ENCODE measurements at places on chromosomes 1 and 21. TPM values are rescaled to one million over a fixed set of nuclear protein-coding genes. Genes with fewer than 3 reads are reported as not detected.

ZBTB21 gene
- 7.5 TPM for total RNA-seq

RPE65 gene
- total RNA-seq = not detected

SEMA6C gene
- total RNA-seq = 0.91 TPM

SUSD4 gene
- 48.3 TPM for total RNA-seq

ARTN gene
- total RNA-seq = 0.68 TPM

CELA3A gene
- not detected for total RNA-seq

OR2W3 gene
- total RNA-seq = not detected

FMN2 gene
- total RNA-seq = not detected

PGBD5 gene
- under 0.01 TPM for total RNA-seq

SYT11 gene
- total RNA-seq = 5.3 TPM

SERTAD4 gene
- 6.9 TPM for total RNA-seq

OSCP1 gene
- 4.3 TPM for total RNA-seq

GRCh38 chr1:169698976-169699375, 12.4 kb downstream of the SELL start:
- DNase-seq = no peak

- DNase-seq = no peak
Observed at GRCh38 chr1:41391834-41392527, 30.7 kb downstream of the FOXO6 start.

GRCh38 chr1:183807549-183808168, 2.7 kb downstream of the RGL1 start:
- DNase-seq = no peak

DNA sequence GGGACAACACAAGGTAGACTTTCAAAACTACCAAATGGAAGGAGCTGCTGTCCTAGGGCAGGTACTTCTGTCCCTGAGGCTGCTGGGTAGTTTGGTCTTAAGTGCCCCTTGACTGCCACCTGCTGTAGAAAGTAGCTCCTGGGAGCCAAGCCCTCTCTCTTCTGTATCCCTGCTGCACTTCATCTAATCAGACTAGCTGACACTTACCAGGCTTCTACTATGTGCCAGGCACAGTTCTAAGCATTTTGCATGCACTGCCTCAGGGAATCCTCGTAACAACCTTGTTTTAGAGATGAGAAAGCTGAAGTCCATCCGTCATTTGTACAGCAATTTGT, 15.9 kb upstream of the SRSF4 start:
- no peak for DNase-seq

DNA sequence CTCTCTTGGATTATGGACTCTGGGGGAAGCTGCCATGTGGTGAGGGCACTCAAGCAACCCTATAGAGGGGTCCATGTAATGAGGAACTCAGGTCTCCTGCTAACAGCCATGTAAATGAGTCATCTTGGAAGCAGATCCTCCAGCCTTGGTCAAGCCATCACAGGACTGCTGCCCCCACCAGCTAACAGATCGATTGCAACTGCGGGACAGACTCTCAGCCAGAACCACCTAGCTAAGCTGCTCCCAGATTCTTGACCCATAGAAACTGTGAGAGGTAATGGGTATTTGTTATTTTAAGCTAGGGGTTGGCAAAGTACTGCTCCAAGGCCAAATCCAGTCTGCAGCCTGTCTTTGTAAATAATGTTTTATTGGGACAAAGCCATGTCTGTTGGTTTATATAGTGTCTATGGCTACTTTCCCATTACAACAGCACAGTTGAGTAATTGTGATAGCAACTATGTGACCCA, 27.6 kb upstream of the MAP3K7CL start:
- DNase-seq = no peak

GRCh38 chr1:205071028-205071409, 13.2 kb downstream of the TMEM81 start:
- DNase-seq = no peak

- no peak for DNase-seq
Observed at GRCh38 chr1:202659974-202660373, 50.3 kb downstream of the SYT2 start.

DNA sequence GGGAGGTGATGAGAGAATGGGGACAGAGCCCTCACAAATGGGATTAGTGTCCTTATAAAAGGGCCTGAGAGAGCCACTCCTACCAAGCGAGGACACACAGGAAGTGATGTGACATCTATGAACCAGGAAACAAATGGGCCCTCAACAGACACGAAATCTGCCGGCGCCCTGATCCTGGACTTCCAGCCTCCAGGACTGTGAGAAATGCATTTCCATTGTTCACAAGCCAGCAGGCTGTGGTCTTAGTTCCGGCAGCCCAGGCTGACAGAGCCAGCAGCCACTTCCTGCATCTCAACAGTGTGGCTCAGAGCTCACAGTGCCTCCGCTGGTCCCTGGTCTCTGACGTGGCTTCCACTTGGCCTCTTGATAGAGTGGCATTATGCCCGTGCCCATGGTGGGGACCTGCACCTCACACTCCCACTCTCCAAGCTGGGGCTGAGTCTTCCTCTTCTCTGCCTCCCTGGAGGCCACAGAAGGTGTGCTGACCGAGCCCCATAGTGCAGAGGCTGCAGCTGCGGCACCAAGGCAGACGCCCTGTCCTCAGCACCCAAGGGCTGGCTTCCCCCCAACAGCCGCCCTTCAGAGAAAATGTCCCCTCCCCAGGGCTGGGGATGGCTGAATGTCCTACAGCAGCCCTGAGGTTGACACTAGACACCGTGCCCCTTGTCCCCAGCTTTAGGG, 44.9 kb downstream of the ACOT7 start:
- DNase-seq = no peak

- no peak for DNase-seq
Observed at GRCh38 chr1:15681349-15682292, 2.5 kb upstream of the PLEKHM2 start.

DNA sequence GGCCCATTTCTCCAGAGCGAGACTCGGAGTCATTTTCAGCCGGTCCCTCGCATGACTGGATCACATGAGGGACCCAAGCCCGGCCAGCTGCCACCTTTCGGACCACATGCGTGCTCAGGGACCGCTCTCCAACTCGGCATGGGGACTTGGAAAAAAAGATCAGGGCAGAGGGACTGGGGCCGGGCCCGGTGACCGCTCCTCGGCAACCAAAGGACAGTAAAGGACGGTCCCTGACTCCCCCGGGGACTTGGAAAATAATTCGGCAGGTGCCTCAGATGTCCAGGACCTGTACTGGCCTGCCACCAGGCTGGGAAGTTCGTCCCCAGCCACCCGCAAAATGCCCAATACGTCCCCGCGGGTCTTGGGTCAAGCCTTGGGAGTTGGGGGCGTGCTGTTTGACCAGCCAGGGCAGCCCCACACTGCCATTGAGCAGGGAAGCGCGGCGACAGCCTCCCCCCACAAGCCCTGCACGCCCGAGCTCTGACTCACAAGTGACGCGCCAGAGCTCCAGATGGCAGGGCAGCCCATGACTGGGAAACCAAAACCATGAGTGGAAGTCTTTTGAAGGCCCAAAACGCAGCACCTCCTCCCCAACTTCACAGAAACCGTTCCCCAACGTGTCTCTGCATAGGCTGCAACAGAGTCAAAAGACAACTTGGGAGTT, 134.5 kb downstream of the LIPI start:
- no peak for DNase-seq

DNA sequence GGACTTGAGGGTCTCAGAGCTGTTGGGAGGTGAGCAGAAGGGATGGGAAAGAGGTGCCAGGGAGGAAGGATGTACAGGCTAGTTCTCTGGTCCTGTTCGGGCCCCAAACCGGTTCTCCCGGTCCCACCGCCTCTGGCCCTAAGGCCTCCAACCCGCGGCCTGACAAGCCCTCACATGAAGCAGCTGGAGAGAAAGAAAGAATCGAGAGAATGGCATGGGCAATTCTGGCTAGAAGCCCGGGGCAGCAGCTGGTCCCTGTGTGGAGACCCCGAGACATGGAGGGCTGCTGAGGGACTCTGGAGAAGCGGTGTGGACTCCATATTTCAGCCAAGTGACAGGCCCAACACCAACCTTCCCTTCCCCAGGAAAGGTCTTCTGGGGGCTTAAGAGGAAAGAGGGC, 730 bp downstream of the CDC42SE1 start:
- DNase-seq = no peak

DNA sequence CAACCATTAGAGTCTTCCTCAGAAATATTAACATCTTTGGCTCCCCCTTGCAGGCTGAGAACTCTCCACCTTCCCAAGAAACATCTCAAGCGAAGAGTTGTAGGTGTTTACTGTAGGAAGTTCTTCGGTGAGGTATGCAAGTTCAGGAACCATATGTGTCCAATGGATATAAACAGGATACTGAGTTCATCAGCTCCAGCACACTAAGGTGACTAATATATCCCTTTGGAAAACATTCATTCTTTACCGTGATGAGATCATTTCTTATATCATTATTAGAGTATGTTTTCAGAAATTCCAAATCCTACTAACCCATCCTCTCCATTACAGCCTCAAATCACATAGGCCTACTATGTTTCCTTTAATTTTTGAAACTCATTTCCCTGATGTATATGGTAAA, 37.3 kb upstream of the PRMT6 start:
- DNase-seq = no peak

DNA sequence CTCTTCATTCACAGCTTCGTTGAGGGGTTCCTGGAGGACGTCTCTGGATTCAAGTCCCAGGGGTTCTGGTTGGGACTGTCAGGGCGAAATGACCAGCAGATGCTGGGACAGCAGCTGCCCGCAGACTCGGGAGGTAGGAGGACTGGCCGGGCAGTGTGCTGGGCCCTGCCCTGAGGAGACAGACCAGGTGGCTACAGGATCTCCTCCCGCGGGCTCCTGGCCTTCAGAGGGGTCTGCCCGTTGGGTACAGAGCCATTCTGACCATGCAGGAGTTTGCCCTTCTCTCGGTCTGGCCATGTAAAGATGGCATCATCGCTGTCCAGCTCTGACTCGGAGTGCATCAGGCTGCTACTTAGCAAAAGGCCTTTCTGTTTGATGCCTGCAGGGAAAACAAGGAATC, 122.5 kb downstream of the KIAA0319L start:
- no peak for DNase-seq

DNA sequence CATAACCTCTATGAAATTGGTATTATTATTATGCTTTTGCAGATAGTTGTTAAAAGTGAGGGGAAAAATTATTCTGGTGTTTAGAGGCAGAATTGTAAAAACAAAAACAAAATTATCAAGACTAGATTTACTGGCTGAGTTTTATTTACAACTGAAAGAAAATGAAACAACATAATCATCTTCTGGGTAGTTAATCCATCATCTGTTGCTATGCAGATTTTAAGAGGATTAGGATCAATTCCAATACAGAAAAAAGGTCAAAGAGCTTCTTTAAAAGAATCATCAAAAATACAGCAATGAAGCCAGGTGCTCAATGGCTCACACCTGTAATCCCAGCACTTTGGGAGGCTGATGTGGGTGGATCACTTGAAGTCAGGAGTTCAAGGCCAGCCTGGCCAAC, 8.3 kb downstream of the GOLT1A start:
- DNase-seq = no peak

DNA sequence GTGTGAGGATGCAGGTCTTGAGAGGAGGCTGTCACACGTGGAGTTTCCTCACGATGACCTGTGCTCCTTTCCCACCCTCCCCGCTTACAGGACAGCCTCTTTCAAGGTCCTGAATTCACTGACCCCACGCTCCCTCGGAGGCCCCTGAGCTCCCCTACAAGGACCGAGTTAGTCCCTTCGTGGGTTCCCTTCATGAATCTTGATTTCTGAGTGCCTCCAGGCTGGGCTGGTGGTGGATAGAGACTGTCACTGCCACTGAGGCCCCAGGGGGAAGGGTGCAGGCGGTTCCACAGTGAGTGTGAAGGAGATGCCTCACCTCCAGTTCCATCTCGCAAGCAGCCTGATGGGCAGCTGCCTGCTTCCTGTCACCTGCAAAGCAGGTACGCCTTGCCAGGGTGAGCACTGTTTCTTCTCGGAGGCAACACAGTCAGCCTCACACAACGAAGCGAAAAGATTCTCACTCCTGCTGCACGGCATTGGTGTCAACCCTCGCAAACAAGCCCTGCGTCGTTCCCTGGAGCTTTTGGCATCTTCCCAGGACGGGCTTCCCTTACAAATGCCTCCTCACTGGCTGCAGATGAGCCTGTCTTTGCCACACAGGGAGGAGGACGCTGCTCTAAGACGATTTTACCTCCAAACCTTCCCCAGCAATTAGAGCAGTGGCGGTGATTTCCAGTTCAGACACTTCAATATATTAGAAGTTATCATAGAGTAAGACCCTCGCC, 26.7 kb upstream of the PCP4 start:
- DNase-seq = no peak

GRCh38 chr1:229068270-229068987, 202.5 kb upstream of the RAB4A start:
- DNase-seq = no peak

DNA sequence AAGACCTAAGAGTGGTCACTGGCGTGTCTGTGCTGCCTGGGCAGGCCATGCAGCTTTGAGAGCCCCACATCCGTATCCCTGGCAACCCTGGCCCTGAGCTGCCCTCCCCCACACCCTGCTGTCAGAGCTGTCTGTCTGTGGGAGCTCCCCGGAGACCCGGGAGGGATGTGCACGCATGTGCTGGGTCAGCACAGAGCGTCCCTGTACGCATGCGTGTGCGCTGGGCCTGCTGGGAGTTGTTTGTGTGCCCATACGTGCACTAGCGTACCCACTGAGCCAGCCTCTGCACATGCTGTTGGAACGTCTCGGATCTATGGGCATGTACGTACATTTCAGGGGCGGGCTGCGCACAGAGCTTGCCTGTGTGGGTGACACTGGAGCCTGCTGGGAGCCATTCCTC, 89.3 kb downstream of the EPHB2 start:
- DNase-seq = no peak

DNA sequence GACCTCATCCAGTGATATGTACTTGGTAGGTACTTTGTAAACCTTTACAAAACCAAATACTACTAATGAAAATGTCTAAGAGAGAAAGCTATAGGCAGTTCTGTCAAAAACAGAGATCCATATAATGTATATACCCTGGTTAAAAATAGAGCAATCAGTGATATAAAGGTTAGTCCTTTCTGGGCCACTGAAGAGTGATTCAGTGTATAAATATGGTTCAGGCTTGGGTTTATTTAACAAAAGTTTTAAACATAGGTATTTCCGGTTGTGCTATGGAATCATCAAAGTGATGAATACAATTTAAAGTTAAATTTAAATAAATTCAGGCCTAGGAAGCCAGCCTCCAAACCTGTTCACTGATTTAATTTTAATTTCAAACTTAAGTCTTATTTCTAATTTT, 108.4 kb upstream of the DMRTA2 start:
- DNase-seq = no peak

GRCh38 chr1:201383647-201384405, 6.3 kb upstream of the TNNT2 start:
- DNase-seq = no peak

- DNase-seq = no peak
Observed at GRCh38 chr1:121566346-121566745, 381.6 kb downstream of the SRGAP2C start.

- no peak for DNase-seq
Observed at GRCh38 chr1:70353601-70354331, 756 bp downstream of the ANKRD13C start.

DNA sequence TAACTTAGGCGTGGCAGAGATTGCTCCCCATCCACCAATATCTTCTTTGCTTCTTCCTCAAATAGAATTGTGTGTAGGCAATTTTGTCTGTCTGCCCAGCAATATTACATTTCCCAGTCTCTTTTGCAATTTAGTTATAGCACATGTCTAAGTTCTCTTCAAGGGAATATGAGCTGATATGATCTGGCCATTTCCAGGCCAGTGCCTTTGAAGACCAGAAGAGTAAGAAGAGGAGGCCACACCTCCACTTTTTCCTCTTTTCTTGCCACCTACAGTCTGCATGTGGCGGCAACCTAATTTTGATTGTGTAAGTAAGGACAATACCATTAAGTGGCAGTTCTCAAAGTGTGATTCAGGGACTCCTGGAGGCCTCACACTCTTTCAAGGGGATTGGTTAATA, 6.3 kb upstream of the RSBN1 start:
- DNase-seq = no peak
